ENCODE measurements at places on chromosomes 1 and 21.

- DNase-seq: no peak
Measured at GRCh38 chr21:26798856-26799751, 46.1 kb downstream of the ADAMTS1 start.

DNA sequence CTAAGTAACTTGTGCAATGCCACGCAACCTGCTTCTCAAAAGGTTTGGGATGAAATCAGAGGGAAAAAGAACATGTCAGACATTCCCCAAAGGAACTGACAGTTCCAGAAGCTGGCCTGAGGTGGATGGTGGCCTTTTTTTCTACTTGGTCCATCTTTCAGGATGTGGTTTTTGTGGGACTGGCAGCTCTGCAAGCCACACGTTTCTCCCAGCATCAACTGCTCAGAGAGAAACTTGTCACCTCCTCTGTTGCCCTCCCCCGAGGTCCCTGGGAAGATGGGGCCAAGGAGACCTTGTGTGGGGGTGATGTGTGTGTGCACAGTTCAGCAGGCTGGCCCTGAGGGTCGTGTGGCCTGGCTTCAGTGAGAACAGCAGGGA is 2.5 kb upstream of the DHRS3 start:
- DNase-seq: no peak

DNA sequence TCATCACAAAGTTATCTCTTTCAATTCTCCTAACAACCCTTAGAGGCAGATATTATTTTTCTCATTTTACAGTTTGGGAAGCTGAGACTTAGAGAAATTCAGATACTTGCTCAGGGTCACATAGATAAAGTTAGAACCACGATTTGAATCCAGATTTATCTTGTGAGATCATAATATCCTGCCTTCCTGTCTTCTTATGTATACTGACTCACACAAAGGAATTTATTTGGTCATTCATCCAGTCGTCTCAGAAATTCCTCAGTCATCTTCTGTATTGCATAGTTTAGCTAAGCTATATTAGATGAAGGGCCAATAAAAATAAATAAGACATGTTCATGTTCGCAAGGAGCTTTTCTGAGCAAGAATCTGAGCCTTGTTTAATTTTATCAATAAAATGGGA is 35.8 kb upstream of the RUNX1 start:
- DNase-seq: no peak

- no peak for DNase-seq
Measured at GRCh38 chr1:51247022-51247421, 10.9 kb downstream of the RNF11 start.

DNA sequence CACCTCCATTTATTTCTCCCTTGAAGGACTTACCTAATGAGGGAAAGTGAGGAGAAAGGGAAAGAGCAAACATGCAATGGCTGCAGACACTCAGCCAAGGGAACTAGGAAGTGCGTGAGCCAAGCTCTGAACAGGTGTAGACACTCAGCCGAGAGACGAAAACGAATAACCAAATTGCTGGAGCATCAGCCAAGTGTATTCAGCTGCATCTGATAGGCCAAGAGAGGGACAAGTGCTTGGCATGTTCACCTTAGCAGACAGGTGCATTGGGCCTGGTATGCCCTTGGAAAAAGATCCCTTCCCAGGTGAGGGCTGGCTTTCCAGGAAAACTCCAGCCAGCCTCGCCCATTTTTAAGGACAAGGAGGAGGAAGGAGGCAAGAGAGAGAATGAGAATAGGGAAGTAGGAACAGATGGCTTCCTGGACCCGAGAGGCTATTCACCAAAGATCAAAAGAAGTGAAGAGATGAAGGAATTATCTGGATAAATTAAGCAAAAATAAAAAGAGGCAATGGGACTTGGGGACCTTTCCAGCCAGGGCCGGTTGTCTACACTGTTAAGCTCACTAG is 184.7 kb downstream of the TOMM20 start:
- DNase-seq: no peak

DNA sequence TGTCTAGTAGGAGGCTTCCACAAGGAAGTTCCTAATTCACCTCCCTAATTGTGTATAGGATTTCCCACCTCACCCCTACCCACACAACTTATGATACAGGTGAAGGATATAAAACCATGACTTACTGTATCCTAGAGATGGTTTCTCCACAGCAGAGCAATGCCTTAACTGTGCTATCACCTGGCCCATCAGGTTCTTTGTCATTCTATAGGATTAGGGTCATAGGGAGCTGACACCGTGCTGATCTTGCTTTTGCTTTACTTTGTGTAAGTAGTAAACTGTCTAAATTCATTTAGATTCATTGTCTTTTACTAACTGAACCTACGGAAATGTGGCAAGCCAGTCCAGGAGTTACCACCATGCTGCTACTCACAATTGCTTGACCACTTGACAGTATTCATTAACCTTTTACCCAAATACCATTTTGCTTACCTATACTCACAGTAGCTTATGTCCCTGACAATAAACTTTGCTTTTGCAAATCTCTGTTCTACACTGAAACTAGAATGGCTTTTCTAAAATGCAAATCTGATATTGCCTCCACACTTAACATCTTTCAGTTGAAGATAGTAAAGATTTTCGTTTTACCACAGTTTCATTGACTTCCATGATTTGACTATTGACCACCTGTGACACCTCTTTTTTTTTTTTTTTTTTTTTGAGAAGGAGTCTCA is 147.6 kb downstream of the IFI44 start:
- DNase-seq: no peak

DNA sequence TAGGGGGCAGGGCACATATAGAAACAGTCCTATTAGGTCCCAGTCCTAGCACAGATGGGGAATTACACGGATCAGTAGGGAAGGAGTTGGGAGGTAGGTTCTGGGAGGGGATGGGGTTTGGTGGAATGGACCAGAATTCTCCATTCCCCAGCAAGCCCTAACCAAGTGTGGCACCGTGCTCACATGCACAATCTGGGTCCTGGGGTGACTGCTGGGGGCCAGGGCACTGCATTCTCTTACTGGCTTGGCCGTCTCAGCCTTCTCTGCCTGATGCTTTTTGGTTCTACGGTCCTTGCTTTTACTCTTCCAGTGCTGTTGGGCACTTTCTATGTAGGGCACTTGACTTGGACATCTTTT is 53.9 kb downstream of the NENF start:
- DNase-seq: no peak

- DNase-seq: no peak
Measured at GRCh38 chr1:4590756-4591155, 63.7 kb upstream of the AJAP1 start.

GRCh38 chr1:161872506-161872905 is 106.4 kb downstream of the ATF6 start:
- no peak for DNase-seq

DNA sequence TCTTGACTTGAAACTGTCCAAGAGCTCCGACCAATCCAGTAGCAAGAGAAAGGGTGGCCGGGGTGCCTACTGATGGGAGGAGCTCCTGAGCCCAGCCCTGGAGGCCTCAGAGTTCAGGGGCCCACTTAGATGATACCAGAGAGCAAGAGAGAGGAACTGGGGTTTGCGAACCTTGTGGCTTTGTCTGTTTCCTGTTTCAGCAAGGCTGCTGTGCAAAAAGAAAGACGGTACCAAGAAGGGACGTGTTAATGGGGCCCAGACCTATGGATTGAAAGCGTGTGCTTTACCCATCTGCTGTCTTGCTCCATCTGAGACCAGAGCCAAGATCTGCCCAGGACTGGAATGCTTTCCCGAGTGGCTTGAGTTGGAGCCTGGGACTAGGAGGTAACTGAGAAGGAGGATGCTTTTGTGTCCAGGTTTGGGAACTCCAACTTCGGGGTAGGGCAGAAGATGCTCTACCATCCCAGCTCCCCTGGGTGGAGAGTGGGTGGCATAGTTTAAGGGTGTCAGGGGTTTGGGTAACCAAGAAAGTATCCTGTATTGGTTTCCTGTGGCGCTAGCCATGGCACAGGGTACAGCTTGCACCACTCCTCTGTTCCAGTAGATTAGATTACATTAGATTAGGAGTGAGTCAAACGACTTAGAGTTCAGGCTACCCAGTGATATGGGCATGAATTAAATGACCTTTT is at the start of gene TRAF3IP3:
TRAF3IP3 (plus strand) TSS at position 128 of the 689 bp plus-strand sequence. CDS start 3,987 bp downstream, outside the sequence.
- DNase-seq: peak; percentile 65

- no peak for DNase-seq
Measured at GRCh38 chr1:182309631-182310351, 81.8 kb downstream of the GLUL start.

GRCh38 chr1:100875228-100875627 is 19.4 kb downstream of the EXTL2 start:
- DNase-seq: no peak

DNA sequence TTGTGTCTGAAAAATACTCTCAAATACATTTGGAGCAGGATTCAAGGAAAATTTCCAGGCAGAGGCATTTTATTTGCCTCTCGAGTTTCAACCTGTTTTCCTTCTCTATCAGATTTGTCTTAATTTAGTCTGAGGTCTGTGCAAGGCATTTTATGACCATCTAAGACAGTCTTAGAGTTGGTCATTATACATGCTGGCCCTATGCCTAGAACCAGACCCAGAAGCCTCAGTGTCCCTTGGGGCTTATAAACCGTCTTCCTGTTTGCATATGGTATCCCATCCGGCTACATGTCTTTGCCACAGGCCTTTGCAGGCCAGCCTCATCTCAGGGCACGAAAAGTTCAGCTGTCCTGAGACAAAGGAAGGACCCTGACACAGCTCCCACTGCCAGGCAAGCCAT is 346.1 kb downstream of the SIPA1L2 start:
- no peak for DNase-seq

GRCh38 chr1:241330619-241331327 is 26.2 kb downstream of the RGS7 start:
- no peak for DNase-seq

- no peak for DNase-seq
Measured at GRCh38 chr1:99397029-99397428, 132.7 kb downstream of the PLPPR4 start.

GRCh38 chr1:108070662-108071061 is 105.7 kb upstream of the VAV3 start:
- no peak for DNase-seq

DNA sequence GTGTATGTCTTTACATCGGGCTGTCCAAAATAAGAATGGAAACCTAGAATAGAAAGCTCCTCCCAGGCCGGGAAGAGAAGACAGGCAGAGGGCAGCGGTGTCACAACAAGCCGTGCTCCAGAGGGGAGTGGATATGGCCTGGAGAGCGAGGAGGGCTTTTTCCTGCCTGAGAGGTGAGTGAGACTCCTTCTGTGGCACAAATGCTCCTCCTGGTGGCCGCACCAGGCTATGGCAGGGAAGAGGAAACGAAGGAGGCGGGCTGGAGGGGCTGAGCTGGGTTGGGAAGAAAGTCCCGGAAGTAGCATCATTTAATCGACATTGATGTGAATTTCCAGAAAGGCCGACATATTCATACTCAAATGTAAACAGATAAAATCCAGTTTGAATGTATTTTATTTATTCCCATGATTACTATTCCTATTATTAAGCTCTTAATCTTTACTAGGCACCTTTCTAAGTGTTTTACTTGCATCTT is 54.7 kb downstream of the MEF2D start:
- peak; percentile 65 for DNase-seq

- DNase-seq: no peak
Measured at GRCh38 chr1:119133987-119134386, 6.5 kb downstream of the WARS2 start.

GRCh38 chr1:8818325-8818775 is 910 bp upstream of the RERE start:
- no peak for DNase-seq

DNA sequence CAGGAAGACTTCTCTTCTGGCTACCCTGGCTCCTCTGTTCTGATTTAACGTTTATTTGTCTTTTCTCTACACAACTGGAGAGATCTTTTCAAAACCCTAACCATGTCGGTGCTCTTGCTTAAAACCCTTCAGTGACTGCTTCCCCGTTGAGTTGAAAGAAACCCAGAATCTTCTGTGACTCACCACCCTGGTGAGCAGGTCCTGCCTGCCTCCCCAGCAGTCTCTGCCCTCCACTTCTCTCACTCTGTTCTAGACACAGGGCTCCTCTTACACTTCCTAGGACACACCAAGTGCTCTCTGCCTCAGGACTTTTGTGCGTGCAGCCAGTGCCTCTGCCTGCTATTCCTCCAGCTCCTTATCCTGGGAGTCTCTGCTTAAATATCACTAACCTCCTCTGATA is 131.4 kb downstream of the IER5 start:
- no peak for DNase-seq

DNA sequence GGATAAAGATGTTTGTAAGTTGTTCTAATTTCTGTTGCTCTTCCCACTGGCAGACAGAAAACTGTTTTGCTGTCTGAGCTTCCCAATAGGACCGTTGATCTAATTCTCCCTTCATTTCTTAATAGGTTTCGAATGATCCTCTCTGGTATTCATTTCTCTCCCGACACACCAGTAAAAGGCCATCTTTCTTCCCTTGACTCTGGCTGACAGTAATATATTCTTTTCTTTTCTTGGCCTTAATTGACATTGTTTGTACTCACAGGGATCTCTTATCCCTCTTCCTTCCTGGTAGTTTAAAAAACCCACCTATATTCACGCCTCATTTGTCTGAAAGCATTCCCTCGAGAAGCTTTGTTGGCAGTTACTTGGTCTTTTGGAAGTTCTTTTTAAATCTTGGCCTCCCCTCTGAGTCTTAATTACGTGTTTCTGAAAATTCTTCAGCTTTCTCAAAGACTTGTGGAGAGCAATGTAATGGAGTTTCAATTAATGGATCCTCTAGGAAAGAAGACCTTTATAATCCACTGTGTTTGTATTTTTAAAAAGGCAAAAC is 40.3 kb downstream of the MAP10 start:
- DNase-seq: no peak

- DNase-seq: no peak
Measured at GRCh38 chr1:157089789-157090188, 9.8 kb downstream of the ETV3L start.

- DNase-seq: no peak
Measured at GRCh38 chr1:52352690-52353089, 13.3 kb downstream of the CC2D1B start.

GRCh38 chr1:81585371-81585770 is 215.4 kb upstream of the ADGRL2 start:
- DNase-seq: no peak

- no peak for DNase-seq
Measured at GRCh38 chr1:182680901-182681567, 3.4 kb downstream of the RGS8 start.

GRCh38 chr1:198708761-198709525 is 70.1 kb downstream of the PTPRC start:
- no peak for DNase-seq

GRCh38 chr1:97192872-97193572 is 471.4 kb downstream of the PTBP2 start:
- no peak for DNase-seq
